ENCODE measurements at places on chromosomes 1 and 21.

- no peak for DNase-seq
These were observed 130.7 kb downstream of the COQ8A start for GRCh38 chr1:227070638-227071285.

- no peak for DNase-seq
These were observed 149.6 kb upstream of the PLXNA2 start for GRCh38 chr1:208393826-208394225.

DNA sequence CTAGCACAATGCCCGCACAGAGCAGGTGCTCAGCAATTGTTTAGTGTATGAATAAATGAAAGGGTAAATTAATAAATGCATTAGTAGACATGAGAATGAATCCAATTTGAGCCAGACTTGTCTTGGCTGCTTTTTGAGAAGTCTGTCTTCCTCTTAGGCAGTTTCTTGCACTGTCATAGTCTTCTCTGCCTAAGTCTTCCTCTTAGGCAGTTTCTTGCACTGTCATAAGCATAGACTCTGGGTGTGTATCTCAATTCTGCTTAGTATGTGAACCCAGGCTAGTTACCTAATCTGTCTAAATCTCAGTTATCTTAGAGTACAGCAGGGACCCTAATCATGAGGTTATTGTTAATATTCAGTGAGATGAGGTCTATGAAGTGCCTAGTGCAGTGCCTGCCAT lies 27.2 kb downstream of the NHLH2 start:
- DNase-seq = no peak

DNA sequence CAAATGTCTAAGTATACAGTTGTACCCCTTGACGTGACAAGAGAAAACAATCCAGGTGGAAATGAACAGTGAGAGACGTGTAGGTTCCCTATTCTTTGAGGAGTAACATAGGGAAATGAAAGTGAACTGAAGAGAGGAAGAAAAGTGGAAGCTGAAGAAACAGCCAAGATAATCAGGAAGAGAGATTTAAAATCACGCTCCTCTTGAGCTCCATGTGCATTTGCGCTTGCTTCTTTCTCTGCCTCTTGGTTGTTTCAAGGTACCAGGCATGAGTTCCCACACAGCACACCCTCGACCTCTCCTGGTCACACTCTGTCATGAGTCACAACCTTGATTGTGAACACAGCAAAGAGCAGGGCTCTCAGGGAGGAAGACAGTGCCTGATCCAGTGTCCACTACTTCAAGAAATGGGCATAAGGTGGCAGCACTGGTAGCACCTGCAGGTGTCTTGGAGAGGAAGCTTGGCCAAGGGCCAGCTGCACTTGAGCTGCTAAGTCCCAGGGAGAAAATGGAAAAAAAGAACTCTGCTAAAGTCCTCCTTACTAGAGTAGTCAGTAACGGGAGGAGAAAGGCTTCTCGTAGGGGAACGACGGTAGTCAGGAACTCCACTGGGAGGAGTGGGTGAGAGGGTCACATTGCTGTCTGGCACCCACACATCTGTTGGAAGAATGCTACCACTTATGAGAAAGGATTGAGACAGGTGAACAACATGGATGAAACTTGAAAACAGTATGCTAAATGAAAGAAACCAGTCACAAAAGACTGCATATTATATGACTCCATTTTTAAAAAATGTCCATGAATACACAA lies 18.3 kb upstream of the ARID1A start:
- peak; percentile 95 for DNase-seq

DNA sequence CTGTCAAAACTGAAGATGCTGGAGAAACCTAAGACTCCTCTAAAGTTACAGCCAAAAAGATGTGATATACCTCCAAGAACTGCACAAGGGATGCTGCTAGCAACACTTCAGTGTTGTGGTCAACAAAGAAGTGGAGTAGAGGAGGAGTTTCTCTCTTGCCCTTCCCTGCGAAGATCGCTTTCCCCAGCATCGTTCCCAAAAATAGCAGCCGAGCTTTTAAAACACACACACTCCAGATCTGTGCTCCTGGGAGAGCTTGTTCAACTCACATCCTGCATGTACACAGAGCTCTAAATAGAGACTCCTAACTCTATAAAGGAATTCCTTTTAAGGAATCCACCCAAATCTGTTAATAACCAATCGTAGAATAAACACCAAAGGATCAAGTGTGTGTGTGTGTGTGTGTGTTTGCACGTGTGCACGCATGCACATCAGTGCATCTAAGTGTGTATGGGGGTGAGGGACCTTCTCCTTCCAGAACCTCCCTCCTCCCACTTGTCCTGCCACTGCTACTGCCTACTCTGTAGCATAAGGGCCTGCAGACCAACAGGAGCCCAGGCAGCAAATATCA lies 58.5 kb downstream of the PSMG1 start:
- no peak for DNase-seq

GRCh38 chr1:207040181-207040533 lies 7.6 kb upstream of the C1orf116 start:
- no peak for DNase-seq

DNA sequence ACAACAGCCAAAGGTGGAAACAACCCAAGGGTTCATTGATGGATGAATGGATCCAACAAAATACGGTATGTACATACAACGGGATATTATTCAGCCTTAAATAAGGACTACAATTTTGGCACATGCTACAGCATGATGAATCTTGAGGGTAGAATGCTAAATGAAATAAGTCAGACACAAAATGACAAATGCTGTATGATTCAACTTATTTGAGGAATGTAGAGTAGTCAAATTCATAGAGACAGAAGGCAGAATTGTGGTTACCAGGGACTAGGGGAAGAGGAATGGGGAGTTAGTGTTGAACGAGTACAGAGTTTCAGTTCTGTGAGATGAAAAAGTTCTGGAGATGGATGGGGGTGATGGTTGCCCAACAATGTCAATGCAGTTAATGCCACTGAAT lies 118.0 kb upstream of the PAXBP1 start:
- DNase-seq = no peak

- no peak for DNase-seq
These were observed 37.0 kb downstream of the DMAP1 start for GRCh38 chr1:44250068-44250781.

DNA sequence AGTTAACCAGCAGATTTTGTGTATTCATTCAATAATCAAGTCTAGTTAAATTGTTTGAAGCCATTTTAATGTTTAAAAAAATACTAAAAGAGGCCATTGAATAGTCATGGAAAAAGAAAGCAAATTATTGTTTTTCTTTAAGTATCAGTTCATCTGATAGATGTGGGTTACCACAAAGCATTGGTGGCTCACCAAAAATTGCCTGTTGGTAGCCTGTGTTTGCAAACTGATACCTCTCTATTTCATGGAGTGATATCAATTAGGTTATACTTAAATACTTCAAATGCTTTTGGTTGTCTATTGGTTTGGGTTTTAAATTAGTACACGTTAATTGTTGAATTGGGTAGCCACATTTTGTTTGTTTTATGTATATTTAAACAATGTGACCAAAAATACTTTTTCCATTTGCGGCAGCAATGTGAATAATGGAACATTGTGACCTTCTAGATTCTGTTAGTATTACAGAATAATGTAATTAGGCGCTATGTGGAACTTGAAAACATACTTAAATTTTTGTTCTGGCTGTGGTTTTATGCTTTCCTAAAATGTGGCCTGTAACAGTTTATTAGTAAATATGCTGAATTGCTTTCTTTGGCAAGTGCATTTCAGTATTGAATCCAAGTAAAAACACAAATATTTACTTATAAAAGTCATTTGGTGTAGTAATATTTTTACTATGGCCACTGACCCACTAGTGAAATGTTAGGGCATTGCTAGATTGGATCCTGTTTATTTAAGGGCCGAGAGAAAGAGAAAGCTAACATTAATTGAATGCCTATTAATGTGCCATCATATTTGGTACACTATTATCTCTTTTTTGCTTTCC lies 37.1 kb upstream of the NBL1 start:
- DNase-seq = no peak

DNA sequence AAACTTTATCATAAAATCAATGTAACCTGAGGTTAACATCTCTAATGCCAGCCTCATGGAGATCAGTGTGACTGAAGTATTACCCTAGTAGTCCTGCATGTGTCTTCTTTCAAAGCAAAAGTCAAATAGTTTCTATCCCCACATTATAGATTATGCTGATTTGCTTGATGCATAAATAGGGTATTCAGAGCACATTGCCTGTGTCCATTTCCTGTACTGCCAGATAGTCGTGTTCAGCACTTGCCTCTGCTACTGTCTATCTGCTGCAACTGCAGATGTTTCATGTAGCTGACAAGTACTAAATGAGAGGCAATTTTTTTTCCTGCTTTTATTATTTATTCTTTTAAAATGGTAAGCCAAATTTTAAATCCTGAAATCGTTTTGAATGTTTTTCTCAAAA lies 348.7 kb downstream of the CHRM3 start:
- DNase-seq = no peak

DNA sequence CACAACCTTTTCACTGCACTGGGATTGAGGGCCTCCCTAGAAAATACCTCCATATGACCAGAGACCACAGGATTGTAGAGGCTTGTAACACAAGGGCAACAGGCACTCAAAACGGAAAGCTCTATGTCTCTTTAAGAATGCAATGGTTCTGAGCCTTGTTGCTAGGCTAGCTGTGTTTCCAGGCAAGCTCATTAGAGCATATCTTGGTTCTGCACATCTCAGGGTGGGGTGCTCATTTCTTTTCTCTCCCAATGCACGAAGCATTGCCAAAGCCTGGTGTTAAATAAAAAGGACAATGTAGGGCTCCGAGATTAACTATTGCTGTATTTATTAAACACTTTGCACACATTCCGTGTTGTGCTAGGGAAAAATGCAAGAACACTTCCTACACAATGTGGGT lies 315.9 kb downstream of the PRDM2 start:
- no peak for DNase-seq

DNA sequence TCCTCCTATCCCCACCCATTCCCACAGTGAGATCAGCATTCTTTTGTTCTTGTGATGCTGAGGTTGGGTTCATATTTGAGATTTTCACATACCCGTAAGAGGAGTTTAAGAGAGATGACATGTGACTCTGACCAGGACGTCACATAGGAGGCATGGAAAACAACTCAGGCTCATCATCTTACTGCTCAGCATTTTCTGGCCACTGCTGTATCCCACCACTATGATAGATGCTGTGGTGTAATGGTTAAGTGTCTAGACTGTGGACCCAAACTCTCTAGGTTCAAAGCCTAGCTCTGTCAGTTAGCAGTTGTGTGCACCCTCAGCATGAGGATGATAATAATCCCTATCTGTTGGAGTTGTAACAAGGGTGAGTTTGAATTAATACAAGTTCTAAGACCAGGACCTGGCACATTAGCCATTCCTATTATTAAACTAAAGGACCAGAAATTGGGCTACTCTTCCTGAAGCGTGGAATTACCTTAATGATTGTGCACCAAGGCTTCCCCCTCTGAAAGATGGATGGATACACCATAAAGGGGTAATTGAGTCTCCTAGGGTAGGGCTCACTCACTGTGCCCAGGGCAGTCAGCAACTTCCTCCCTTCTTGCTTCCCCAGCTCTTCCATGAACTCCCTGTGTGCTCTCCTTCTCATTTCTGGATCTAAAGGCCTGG lies 40.9 kb downstream of the LGR6 start:
- DNase-seq = no peak

GRCh38 chr1:198619375-198620140 lies 19.3 kb upstream of the PTPRC start:
- no peak for DNase-seq

DNA sequence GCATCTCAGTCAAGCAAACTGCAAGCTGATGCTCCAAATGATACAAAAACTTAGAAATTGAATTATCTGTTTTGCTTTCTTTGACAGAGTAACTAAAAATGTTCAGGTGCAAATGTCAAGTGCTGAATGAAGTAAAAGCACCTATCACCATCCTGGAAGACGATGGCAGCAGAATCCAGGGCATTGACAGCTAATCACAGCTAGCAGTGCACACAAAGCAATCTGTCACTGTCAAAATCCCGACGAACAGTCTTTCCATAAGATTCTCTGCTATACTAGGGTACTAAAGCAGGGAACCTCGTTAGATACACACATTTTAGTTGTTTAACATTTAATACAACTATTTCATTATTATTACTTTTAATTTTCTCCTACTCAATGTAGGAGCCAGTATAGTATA lies 233.3 kb downstream of the BRINP3 start:
- no peak for DNase-seq

GRCh38 chr1:237032029-237032428 lies 10.0 kb upstream of the RYR2 start:
- no peak for DNase-seq

- no peak for DNase-seq
These were observed 83.5 kb upstream of the SIM2 start for GRCh38 chr21:36615274-36615964.

- DNase-seq = no peak
These were observed 355.8 kb upstream of the NR5A2 start for GRCh38 chr1:199671684-199672083.

DNA sequence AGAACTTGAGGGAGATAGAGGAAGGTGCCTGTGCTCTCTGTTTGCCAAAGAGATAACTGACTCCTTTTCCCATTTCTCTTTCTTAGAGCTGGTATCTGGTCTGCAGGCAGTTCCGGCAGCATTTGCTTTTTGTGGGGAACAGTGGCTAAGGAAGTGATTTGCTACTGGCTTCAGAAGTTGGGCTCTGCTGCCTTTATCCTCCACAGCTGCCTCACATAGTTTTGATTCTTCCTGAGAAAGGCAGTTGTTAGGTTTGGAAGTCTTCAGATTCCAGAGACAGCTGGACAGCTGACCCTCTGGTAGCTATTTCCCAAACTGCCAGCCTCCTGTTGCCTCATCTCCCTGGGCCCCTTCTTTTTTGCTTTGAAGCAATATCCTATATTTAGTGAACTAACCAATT lies 62.6 kb upstream of the MACF1 start:
- DNase-seq = no peak

GRCh38 chr1:150080784-150081183 lies 13.2 kb downstream of the VPS45 start:
- no peak for DNase-seq

DNA sequence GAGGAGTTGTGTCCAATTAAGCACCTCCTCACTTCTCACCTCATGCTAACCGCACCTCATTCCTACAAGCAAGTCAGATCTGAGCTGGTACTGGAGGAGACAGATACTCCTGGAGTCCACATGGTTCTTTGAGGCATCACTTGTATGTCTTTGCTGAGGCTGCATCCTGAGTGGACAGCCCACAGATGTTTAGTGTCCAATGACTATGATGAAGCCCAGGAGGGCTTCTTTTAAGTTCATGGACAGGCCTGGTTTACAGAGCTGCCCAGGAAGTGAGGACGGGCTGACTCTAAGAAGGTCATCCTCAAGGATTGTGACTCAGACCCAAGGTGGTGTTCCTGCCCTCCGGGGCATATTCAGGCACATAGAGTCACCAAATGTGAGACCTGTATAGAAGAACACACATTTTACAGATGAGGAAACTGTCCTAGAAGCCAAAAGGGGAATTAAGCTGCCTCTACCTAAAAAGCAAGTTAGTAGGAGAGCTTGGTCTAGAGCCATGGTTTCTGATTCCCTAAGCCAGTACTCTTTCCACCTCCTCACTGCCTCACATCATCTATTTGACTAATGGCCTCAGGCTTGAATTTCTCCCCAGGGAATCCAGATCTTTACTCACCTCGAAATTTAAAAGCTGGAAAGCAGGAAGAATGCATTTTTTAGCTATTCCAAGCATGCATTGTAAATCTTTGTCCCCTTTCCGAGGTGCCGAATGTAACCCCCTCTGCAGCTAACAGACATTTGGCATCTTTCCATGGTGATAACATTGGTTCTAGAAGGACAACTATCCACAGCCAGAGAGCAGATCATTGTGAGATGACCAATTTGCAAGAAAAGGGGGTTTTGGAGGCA lies 228.1 kb downstream of the OMA1 start:
- DNase-seq = no peak
